ENCODE measurements at places on chromosomes 1 and 21.
A peak's percentile ranks its signal among the peaks of the same experiment; 100 is the strongest.

DNA sequence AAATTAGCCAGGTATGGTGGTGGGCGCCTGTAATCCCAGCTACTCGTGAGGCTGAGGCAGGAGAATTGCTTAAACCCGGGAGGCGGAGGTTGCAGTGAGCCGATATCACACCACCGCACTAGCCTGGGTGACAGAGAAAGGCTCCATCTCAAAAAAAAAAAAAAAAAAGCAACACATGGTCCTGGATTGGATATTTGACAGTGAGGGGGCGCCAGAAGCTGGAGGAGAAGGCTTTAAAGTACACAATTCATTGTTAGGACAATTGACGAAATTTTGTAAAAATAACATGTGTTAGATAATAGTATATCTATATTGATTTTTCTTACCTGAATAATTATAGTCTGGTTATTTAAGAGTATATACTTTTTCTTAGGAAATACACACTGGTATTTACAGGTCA lies 50.2 kb upstream of the USP25 start:
- no peak for DNase-seq

- no peak for DNase-seq
These were observed 1.8 kb downstream of the SYTL1 start for GRCh38 chr1:27343639-27344025.

GRCh38 chr21:38807441-38807871 lies 1.7 kb downstream of the ETS2 start:
- no peak for DNase-seq

DNA sequence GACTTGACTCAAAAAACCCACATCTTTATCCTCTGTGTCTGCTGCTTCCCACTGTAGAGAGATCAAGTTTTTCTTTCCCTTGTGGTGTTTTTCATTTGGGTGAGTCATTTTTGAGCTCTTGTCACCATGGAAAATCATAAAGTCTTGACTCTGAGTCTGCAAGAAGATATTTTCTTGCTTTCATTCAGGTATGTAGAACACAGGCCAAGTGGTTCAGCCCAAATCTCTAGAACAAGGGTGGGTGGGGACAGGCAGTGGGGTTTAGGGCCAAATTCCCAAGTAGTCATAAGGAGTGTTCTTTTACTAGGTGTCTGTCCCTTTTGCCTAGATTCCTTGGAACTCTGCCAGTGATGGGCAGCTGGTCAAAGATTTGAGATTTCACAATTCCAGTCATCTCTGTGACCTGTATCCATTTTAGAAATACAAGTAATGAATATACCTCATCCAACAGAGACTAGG lies 21.5 kb upstream of the ARHGAP29 start:
- DNase-seq = no peak

- DNase-seq = no peak
These were observed 3.6 kb downstream of the PRKAB2 start for GRCh38 chr1:147168626-147169058.

- DNase-seq = no peak
These were observed 2.4 kb upstream of the HTR6 start for GRCh38 chr1:19662313-19662712.

GRCh38 chr1:155990005-155990739 lies 11.8 kb upstream of the ARHGEF2 start:
- DNase-seq = no peak

GRCh38 chr1:37673920-37674319 lies 18.4 kb upstream of the CDCA8 start:
- peak; percentile 10 for DNase-seq

GRCh38 chr1:37817481-37817880 lies 9.5 kb upstream of the YRDC start:
- no peak for DNase-seq

- no peak for DNase-seq
These were observed 10.6 kb upstream of the TRIM33 start for GRCh38 chr1:114521396-114522263.

DNA sequence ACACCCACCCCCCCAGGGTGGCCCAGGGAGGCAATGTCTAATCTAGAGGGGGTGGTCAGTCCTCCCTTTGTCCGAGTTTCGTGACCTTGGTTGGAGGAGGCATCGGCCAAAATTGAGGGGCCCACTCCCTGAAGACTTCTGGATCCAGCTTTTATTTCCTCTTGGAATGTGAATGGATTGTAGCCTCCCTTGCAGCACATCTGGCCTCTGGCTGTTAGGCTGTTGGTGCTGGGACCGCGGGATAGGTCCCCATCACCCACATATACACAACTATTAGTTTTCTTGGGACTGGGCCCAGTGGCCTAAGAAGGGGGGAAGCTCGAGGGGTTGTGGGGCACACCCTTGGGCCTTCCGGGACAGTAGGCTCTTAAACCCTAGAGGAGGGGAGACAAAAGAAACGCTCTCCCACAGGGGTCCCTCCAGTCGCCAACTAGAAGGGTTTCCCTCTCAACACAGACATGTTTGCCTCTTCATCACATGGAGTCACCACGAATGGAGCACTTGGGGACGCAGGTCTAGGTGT lies 2.5 kb downstream of the LHX4 start:
- DNase-seq = no peak

GRCh38 chr1:46639547-46639946 lies 22.9 kb upstream of the MOB3C start:
- no peak for DNase-seq

DNA sequence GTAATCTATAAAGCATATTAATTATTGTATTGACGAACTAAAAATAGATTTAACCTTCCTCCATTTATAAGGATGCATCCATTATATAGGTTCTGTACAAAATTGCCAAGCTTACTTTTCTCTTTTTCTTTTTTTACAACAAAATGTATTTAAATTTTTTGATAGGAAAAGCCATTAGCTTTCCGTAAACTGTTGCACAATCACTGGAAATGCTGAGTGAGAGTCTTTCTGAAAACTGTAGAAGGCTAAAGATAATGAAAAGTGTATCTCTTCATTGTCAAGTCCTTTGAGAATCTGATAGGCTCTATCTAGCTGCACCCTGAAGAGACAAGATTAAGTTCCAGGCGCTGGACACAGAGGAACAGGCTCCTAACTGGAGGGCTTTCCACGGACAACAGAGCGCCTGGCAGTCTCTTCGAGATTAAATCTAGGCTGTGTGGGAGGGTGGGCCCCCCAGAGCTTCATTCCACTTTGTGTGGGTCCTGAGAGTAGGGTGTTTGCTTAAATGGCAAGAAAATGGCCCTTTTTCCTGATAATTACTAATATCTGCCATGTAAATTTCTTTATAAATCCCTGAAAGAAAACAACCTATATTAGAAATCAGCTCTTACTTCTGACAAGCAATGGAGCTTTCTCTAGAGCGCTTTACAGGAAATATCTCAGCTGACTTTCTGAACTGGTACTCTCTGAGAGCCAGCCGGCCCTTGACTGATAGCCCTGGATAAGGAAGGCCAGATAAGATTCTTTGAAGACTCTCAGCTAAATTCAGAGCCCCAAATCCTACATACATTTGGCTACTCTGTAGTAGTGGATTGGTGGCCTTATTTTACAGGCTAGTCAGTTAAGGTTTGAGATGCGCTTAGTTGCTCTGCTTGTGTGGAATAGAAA lies 108.3 kb downstream of the FMN2 start:
- no peak for DNase-seq

DNA sequence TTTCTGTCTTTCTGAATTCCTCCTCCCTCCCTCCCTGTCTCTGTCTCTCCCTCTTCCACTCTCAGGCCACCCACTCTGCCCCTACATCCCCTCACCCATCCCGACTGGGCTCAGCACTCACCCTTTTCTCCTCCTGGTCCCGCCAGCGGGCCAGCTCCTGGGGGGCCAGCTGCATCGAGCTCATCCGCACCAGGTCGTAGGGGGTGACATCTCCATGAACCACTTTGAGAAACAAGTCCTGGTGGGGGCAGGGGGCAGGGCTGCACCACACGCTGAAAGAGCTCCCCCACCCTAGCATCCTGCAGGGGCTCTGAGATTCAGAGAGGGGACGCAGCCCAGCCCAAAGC lies 17.8 kb downstream of the SPOCD1 start:
- no peak for DNase-seq

GRCh38 chr1:90706437-90707362 lies 10.4 kb downstream of the BARHL2 start:
- no peak for DNase-seq

DNA sequence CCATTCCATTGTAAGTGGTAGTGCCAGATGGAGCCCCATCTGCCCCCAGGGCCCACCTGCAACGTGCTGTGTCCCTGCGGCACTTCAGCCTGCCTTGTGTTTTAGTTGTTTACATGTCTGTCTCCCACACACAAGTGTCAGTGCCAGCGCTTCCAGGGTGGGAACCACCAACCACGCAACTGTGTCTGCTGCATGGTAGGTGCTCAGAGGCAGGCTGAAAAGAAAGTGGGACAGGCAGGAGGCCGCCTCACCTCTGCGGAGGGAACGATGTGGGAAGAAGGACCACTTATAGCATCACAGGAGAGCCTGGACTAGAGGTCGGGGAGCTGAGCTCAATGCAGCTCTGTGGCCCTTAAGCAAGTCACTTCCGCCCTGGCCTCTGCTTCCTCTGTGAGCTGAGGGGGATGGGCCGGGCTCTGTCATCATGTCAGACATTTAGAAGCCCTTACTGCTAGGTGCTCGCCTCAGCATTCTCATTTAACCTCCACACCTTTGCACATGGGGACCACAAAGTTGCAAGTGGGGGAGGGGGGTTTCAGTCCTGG lies 17.9 kb downstream of the SLC9A1 start:
- peak; percentile 35 for DNase-seq

- DNase-seq = no peak
These were observed 22.2 kb downstream of the FMOD start for GRCh38 chr1:203328714-203329122.
